ENCODE measurements at places on chromosomes 16 and 17.

DNA sequence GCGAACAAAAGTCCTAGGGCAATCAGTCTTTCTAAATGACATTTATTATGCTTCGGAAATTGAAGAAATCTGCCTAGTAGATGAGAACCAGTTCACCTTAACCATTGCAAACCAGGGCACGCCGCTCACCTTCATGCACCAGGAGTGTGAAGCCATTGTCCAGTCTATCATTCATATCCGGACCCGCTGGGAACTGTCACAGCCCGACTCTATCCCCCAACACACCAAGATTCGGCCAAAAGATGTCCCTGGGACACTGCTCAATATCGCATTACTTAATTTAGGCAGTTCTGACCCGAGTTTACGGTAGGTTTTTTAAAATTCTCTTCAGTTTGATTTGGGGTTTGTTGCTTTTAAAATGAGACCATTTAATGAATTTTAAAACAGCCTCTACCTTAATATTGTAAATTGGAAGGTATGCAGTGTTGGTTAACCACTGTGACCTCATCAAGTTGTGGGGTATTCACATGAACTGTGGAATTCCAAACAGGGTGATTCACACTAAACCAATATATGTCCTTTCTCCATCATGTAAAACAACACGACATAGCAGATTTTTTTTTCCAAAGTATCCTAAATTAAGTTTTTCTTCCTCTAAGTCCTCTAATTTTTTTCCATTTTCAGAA is 6.2 kb upstream of the EVI2A start:
- no peak for DNase-seq

- DNase-seq: no peak
Measured at GRCh38 chr16:2512735-2513404, 882 bp upstream of the ATP6V0C start.

DNA sequence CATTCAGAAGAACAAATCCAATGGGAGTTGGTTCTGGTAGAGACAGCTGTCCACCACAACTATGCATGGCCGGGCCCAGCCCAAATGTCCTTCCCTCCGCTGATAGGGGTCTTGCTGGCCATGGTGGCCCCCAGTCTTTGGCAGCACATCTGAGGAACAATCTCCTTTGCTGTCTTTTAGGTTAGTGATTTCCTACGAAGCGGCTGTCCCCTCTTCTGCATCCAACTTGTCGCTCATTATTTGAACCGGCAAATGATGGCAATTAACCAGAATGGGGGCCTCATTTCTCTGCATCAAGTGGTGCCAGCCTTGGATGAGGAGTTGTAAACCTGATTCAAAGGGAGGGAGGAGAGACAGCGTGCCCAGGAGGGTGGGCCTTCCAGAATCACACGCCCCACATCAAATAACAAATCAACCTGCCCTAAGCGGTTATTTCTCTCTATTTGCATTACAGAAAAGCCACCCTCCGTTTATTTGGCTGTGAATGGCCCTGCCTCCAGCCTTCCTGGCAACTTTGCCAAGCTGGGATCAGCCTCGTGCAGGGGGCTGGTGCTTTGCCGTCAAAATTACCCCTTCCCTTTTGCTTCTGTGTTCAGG is 156.5 kb downstream of the RGS9 start:
- no peak for DNase-seq

- DNase-seq: no peak
Measured at GRCh38 chr17:75856062-75856756, 1.1 kb upstream of the WBP2 start.

GRCh38 chr16:48099455-48099854 is 56.3 kb downstream of the ABCC12 start:
- no peak for DNase-seq

DNA sequence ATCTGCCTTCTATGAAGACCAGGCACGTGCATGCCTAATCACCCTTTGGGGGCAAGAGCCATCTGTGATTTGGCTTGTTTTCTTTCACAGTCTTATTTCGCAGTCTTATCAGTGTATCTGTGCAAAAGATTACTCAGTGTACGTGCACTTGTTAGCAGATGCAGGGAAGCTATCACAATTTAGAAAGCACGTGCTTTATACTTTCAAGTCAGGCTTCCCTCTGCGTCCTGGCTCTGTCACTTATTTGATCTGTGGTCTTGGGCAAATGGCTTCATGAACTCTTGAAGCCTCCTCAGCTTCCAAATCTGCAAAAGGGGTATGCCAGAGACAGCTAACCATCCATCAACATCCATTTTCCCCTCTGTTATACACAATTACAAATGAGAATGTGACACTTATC is 246.4 kb downstream of the XYLT1 start:
- no peak for DNase-seq

DNA sequence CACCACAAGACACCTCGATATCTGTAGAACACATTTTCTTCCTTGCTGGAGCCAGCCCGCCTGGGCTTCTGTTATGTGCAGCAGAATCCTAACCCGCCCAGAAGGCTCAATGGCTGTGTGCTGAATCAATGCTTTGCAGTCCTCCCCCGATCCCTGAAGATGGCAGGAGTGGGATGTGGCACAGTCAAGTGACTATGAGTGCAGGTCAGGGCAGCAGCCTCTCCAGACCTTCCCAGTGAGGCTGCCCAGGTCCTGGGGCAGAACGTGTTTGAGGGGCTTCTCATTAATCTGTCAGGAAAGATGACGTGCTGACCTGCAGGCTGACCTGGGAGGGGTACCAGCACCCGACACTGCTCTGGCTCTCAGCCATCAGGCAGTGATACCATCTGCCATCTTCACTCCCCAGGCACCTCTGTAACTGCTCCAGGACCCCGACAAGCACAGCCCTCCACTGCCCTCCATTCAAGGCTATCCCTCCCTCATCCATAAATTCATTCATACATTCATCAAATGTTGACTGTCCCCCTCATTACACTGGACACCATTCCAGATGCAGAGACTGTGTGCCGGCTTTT is 35.2 kb downstream of the LRRC75A start:
- no peak for DNase-seq

GRCh38 chr16:3623642-3624041 is 12.2 kb upstream of the SLX4 start:
- DNase-seq: no peak

DNA sequence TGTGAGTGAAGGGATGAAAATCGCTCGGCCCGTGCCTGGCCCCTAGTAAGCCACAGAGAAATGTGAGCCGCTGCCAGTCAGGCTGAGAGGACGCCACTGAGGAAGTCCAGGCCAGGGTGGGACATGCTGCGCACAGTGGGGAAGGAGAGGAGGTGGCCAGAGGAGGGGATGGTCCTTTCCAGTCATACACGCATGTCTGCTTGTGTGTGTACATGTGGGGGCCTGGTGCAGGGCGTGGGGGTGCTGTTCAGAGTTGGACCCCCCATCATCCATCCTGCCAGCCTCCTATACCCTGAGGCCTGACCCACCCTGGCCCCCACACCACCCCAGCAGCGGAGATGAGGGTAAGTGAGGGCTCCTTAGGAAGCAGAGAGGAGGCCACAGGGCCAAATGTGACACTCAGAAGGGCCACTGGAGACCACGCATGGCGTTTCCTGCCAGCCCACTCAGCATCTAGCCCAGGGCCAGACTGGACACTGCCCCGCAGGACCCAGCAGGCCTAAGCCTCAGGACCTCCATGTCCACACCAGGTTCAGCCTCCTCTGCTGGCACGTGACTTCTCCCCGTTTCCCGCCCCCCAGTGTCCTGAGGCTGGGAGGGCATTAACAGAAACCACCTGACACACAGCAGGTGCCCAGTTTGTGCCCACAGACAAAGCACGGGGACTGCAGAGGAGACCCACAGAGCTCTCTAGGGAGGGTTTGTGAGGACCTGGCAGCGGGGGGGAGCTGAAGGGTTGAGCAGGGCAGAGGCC is 7.0 kb downstream of the DOC2A start:
- no peak for DNase-seq

- DNase-seq: no peak
Measured at GRCh38 chr16:16116841-16117240, 106.5 kb downstream of the ABCC6 start.

DNA sequence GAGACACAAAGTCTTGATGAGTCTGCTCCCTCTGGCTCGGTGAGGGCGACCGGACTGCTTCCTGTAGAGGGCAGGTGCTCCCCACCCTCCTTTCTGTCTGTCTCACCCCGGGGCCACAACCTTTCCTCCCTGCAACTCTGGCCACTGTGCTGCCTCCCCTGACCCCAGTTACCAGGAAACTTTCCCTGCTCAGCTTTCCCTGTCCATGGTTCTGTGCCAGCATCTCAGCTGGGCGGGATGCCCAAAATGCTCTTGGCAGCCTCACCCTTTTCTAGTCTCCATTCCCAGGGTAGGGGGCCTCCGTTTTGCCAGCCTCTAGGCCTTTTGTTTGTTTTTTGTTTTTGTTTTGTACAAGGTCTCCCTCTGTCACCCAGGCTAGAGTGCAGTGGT is 1.4 kb downstream of the PLD2 start:
- DNase-seq: no peak

- DNase-seq: no peak
Measured at GRCh38 chr16:19757026-19757425, 39.0 kb downstream of the IQCK start.

- no peak for DNase-seq
Measured at GRCh38 chr17:40810494-40810893, 10.7 kb upstream of the KRT28 start.

DNA sequence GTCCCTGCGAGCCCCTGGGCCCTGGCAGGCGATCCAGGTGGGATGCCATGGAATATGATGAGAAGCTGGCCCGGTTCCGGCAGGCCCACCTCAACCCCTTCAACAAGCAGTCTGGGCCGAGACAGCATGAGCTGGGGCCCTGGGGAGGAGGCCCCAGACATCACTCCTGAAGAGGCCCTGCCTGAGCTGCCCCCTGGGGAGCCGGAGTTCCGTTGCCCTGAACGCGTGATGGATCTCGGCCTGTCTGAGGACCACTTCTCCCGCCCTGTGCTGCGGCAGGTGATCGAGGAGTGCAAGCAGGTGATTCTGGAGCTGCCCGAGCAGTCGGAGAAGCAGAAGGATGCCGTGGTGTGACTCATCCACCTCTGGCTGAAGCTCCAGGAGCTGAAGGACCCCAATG is 33.1 kb downstream of the CDRT15L2 start:
- DNase-seq: no peak

- peak; percentile 94 for DNase-seq
Measured at GRCh38 chr17:77429969-77430752, 289.4 kb downstream of the SEC14L1 start.

- DNase-seq: no peak
Measured at GRCh38 chr17:64459284-64459747, 10.4 kb downstream of the MILR1 start.

DNA sequence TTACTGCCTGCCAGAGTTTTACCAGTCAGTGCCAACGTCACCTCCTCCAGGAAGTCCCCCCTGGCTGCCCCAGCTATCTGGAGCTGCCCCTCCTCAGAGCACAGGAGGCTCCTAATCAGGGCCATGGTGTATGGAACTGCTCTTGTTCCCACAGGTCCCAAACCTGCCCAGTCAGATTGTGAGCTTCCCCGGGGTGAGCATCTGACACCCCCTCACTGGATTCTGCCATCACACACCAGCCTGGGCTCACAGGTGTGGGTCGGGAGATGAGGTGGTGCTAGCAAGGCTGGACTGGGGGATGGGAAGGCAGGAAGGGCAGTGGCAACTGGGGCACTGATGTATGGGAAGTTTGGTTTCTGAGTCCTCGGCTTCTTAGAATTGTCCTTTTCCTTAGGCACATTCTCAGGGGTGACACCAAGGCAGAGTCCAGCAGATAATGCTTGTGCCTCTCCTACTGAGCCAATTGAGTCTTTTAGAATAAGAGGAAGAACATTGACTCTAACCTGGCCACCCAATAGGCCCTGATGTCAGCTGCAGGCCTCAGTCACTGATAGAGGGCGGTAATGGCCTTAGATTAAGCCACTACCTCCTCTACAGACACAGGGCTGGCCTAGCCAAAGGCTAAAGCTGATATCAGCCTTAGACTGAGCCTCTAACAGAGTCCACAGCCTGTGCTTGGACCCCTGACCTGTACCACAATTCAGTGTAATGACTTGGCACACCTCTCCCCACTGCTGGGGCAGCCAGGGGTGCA is 107.9 kb downstream of the WSCD1 start:
- no peak for DNase-seq

- DNase-seq: no peak
Measured at GRCh38 chr17:62760059-62760944, 47.8 kb downstream of the MARCHF10 start.

DNA sequence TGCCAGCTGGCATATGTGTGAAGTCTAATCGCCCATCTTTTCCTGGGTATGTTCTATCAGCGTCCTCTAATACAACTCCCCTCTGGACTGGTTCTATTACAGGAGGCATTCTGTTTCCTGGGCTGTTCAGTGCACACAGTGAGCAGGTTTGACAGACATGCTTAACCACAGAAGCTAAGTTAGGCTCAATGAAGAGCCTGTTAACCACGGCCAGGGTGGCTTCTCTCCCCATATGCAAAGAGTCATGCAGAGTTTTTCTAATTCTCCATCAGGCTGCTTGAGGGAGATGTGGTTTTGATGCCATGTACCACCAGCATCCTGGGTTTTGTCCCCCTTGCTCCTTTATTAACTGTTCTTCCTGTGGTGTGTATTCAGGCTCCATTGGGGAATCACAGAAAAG is 57.2 kb upstream of the ALOX12 start:
- DNase-seq: no peak

DNA sequence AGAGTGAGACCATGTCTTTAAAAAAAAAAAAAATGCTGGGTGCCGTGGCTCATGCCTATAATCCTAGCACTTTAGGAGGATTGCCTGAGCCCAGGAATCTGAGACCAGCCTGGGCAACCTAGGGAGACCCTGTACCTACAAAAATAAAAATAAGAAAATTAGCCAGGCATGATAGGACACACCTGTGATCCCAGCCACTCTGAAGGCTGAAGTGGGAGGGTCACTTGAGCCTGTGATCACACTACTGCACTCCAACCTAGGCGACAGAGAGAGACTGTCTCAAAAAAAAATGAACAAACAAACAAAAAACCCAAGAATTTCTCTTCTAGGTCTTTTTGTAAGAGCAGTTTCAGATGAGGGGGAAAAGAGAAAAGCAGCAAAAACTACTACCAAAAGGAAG is 34.6 kb downstream of the NME2 start:
- DNase-seq: no peak

DNA sequence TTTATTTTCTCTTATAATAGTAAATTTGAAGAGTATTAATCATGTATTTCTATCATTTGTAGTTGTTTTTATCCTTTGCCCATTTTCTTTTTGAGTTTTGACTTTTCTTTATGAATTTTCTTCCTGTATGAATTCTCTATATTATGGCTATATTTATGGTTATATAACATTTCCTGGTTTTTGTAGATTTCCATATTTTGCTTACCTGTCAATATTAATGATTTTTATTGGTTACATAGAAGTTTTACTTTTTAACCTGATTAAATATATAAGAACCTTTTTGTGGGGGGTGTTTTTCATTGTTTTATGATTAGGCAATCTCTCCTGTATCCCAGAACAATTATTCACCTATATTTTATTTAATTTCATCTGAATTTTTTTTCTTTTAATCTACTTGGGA is 93.2 kb downstream of the AATF start:
- DNase-seq: no peak

DNA sequence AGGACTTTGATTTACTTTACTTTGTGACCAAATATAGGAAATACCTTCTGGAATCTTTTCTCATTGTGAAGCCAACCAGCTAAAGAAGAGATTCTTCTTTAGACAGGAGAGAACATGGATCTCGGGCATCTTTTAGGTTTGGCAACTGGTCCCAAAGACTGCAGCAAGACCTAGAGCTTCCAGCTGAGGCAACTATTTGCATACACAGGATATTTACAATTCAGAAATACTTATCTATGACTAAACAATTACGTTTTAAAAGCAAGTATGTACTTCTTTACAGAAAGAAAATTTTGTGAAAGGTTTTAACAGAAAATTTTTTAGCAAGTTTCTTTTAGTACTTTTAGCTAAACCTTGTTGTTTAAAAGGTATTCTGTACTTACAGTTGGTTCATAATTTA is 106.5 kb downstream of the MAP2K4 start:
- no peak for DNase-seq

All from activated naive CD4-positive, alpha-beta T cell treated with anti-CD3 and anti-CD28 coated beads for 36 hours (primary cell).